ENCODE measurements at places on chromosomes 7 and 10. TPM values are rescaled to one million over a fixed set of nuclear protein-coding genes. Genes with fewer than 3 reads are reported as not detected.

The PTF1A gene
- total RNA-seq, result not detected

The CRHR2 gene
- not detected for total RNA-seq

The PEX1 gene
- total RNA-seq, result 14.3 TPM

The AKR1C4 gene
- total RNA-seq, result not detected

The FAM53B gene
- 17.3 TPM for total RNA-seq

The GTF2I gene
- 101 TPM for total RNA-seq

The LIPJ gene
- not detected for total RNA-seq

Data from foreskin keratinocyte (primary cell).